ENCODE measurements at places on chromosomes 1 and 21.

DNA sequence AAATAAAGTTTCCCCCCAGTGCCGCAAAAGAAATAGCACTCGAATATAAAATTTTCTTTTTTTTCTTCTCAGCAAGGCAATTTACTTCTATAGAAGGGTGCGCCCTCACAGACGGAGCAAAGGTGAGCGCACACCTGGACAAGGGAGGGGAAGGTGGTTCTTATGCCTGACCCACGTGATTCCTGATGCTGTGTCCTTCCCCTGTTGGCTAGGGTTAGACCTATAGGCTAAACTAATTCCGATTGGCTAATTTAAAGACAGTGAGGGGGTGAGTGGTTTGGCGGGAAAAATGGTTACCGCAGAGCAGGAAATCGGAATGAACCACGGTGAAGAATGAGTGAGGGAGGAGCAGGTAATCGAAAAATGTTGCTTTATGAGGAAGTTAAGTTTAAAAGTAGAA lies 607 bp upstream of the FAAH start:
- no peaks in the 10 kb centered on the region for H3K36me3 ChIP-seq
- ATAC-seq, result no peak
- no peak overlapping the region for H3K27ac ChIP-seq
- no peaks in the 10 kb centered on the region for H3K27me3 ChIP-seq
- H3K4me3 ChIP-seq, result no peak overlapping the region
- peaks cover 12% of the 10 kb centered on the region for H3K4me1 ChIP-seq

DNA sequence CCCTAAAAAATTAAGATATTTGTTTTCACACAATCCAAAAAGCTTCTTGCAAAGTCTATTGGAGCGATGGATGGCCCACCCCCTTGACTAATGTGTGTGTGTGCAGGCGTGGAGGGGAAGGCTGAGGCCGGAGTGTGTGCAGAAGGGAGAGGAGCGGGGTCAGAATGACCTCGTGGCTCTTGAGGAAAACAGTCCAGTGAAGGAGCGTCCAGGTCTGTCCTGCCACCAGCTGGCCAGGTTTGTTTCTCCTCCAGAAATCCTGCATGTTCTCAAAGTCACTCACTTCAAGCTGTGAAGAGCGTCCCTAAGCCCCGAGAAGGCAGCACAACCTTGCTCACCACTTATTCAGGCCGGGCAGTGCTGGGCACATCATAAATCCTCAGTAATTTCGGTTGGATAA lies 69.5 kb upstream of the SSX2IP start:
- H3K27me3 ChIP-seq, result peaks cover 6% of the 10 kb centered on the region
- no peaks in the 10 kb centered on the region for H3K36me3 ChIP-seq
- ATAC-seq, result no peak
- H3K4me3 ChIP-seq, result no peak overlapping the region
- no peak overlapping the region for H3K27ac ChIP-seq
- peaks cover 16% of the 10 kb centered on the region for H3K4me1 ChIP-seq

DNA sequence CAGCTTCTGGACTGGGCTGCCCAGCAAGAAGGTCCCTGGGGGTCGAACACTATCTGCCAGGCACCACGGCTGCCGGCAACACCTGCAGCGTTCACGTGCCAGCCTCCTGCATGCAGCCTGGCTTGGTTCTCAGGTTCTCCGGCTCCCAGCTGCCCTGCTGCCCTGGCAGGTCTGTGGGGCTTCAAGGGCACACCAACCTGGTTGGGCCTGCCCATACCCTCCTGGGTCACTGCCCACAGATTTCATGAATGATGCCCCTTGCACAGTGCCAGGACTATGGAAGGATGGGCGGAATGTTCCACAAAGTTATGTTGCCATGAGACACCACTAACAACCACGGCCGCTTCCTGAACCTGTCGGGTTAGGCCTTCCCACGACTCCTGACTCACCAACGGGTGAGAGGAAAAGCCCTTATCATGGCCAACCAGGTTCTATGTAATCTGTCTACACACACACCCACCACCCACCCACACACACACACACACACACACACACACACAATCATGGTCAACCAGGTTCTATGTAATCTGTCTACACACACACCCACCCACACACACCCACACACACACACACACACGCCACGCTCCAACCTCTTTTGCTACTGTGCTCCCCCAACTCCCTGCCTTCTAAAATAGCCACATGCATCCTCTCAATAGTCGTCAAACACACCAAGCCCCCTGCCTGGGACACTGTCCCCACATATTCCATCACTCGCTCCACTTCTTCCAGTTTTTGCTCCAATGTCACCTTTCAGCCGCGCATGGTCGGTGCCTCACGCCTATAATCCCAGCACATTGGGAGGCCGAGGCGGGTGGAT lies 32.2 kb downstream of the HSPG2 start:
- no peak overlapping the region for H3K4me3 ChIP-seq
- H3K27me3 ChIP-seq, result no peaks in the 10 kb centered on the region
- peaks cover 91% of the 10 kb centered on the region for H3K4me1 ChIP-seq
- H3K36me3 ChIP-seq, result no peaks in the 10 kb centered on the region

DNA sequence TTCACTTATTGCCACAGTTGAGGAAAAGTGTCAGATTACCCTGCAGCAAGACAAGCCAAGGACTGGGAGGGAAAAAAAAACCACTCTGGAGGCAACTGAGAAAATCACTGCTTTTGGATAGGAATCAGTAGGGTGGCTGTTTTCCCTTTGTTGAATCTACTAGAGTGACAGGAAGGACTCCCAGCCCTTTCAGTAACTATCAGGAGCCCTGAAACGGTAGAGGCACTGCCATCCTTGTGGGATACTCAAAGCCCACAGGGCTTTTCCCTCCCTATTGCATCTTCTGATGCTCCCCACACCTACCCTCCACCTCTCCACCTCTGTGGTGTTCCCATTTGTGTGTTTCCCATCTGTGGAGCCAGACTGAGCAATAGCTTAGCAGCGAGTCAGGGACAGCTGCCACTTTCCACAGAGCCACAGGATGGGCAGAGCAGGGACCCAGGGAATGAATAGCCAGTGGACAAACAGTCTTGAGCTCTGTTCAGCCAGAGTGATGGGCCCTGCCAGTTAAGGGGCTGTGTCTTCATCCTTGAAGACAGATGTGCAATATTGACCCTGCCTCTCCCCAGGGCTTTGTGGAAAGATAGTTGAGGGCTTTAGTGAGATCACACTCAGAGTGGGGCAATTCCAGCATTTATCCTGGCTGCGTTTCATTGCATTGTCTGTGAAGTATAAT lies 13.9 kb downstream of the UBIAD1 start:
- peaks cover 7% of the 10 kb centered on the region for H3K4me1 ChIP-seq
- no peak overlapping the region for H3K4me3 ChIP-seq
- no peak for ATAC-seq
